ENCODE measurements at places on chromosomes 4 and X.

GRCh38 chr4:62288808-62289541 is 1088.8 kb downstream of the ADGRL3 start:
- DNase-seq = no peak

GRCh38 chr4:156992943-156993342 is 21.3 kb upstream of the PDGFC start:
- DNase-seq = no peak

GRCh38 chr4:3477750-3478430 is 14.8 kb downstream of the DOK7 start:
- DNase-seq = no peak

DNA sequence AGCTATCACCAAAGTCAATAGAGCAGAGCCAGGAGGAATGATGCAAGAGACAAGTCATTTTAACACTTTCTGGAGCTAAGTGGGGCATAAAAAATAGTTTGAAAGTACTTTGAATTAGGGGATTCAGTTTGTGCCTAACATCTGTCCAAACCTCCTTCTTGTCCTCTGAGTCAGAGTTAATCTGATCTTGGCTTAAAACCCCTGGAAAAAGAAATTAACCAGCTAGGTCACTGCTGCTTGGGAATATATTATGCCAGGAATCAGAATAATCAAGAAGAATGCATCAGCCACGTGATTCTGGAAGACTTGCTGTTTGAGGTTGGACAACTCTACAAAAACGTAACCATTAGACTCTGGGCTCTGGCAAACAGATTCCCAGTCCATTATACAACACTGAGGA is 45.3 kb upstream of the EDA2R start:
- no peak for DNase-seq

DNA sequence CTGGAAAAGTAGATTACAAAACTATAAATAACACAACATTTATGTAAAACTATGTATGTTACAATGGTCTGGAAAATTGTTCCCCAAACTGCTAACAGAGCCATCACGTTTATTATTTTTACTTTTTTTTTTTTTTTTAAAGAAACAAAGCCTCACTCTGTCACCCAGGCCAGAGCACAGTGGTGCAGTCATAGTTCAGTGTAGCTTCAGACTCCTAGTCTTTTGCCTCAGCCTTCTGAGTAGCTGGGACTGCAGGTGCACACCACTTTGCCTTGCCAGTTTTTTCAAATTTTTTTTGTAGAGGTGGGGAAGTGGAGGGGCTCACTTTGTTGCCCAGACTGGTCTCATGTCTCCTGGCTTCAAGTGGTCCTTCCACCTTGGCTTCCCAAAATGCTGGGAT is 180.1 kb upstream of the SPRY1 start:
- DNase-seq = no peak

DNA sequence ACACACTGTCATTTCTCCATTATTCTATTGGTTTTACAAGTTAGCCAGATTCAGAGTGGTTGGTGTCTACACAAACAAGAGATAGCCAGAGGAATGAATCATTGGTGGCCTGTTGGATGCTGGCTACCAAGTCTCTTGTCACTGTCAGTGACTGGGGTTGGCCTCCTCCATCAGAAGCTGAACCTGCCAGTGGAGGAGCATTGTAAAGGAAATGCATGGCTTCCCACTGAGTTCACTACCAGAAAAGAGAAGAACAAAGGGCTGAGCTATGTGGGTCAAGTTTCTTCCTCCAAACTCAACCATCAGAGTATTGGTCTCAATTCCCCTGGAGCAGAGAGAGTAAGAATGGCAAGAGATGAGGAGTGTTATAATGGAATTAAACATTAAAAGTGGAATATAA is 26.5 kb upstream of the ANKRD50 start:
- DNase-seq = no peak
